ENCODE measurements at places on chromosomes 7 and 10. TPM values are rescaled to one million over a fixed set of nuclear protein-coding genes. Genes with fewer than 3 reads are reported as not detected.

BTBD16 gene
- total RNA-seq, result not detected

DNA sequence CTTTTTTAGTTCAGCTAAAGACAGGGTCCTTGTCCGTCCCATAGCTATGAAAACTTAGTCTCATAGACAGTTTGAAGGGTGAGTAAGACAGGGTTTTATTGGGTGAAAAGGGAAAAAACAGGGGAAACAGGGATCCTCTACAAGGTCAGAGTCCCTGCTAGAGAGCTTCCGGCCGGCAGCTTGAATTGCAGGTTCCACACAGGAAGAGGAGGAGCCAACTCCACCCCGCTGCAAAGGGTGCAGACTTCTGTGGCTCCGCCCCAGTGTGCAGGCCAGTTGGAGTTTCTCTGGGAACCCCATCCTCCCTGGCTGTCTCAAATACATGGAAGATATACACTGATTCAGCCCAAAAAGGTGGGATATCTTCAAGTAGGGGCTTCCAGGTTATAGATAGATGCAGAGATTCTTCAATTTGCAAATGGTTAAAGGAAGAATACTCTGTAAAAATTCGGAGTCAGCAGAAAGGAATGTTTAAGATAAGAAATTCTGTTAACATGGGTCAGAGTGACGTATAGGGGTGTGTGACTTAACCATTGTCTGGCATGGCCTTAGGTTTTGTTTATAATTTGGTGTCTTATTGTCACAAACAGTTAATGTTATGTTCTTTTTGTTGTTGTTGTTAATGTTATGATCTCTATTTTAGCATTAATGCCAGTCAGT lies 34.6 kb upstream of the HECW1 start:
- no peak overlapping the region for H3K27ac ChIP-seq
- no peaks in the 10 kb centered on the region for H3K27me3 ChIP-seq
- no peaks in the 10 kb centered on the region for H3K4me1 ChIP-seq
- DNase-seq, result no peak

DNA sequence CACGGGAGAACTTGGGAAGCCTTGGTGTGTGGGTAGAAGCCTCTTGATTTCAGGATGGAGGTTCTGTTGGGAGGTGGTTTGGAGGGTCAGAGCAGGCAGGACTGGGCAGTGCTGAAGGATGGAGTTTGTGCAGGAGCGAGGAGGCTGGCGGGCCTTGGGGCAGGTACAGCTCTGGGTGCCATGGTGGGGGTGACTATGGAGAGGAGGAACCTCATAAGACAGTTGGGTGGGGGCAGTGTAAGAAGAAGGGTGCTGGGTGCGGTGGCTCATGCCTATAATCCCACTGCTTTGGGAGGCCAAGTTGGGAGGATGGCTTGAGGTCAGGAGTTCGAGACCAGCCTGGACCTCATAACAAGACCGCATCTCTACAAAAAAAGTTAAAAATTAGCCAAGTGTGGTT lies 54.7 kb upstream of the GTF2IRD1 start:
- no peaks in the 10 kb centered on the region for H3K27me3 ChIP-seq
- H3K27ac ChIP-seq, result no peak overlapping the region
- DNase-seq, result no peak
- no peak overlapping the region for H3K4me3 ChIP-seq

GRCh38 chr7:103065667-103066066 lies 8.9 kb downstream of the FBXL13 start:
- no peak overlapping the region for H3K4me3 ChIP-seq
- H3K36me3 ChIP-seq, result no peaks in the 10 kb centered on the region
- H3K27me3 ChIP-seq, result no peaks in the 10 kb centered on the region
- no peaks in the 10 kb centered on the region for H3K4me1 ChIP-seq
- no peak overlapping the region for H3K27ac ChIP-seq

PLPP4 gene
- total RNA-seq, result 0.18 TPM
